ENCODE measurements at places on chromosomes 1 and 21.

DNA sequence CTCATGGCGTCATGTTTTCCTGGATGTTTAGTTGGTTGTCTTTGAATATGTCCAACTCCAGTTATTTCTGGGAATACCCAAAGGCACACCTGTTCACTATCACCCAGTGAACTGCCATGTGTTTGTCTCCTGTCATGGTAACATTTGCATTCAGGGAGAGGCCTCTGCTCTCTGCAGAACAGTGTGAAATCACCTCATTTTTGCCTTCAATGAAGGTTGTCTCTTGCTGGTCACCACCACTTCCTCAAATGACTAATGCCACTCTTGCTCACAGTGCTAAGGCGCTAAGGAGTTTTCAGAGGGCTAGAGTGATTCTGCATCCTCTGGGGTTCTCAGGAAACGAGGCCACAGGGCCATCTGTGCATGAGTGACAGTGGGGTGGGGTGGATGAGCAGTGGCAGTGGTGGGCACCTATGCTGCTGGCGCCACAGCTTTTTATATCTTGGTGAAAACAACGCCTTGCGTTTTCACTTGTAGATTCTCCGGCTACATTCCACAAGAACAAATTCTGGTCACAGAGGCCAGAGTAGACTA lies 60.0 kb upstream of the ATP5PO start:
- H3K4me1 ChIP-seq = peaks cover 22% of the 10 kb centered on the region
- no peaks in the 10 kb centered on the region for H3K36me3 ChIP-seq
- H3K4me3 ChIP-seq = no peak overlapping the region
- DNase-seq = no peak

- no peaks in the 10 kb centered on the region for H3K36me3 ChIP-seq
- H3K4me3 ChIP-seq = no peak overlapping the region
- H3K4me1 ChIP-seq = no peaks in the 10 kb centered on the region
- H3K27me3 ChIP-seq = no peaks in the 10 kb centered on the region
- no peak for DNase-seq
- no peak overlapping the region for H3K27ac ChIP-seq
Measured at GRCh38 chr1:93522721-93523120, 74.8 kb downstream of the FNBP1L start.

DNA sequence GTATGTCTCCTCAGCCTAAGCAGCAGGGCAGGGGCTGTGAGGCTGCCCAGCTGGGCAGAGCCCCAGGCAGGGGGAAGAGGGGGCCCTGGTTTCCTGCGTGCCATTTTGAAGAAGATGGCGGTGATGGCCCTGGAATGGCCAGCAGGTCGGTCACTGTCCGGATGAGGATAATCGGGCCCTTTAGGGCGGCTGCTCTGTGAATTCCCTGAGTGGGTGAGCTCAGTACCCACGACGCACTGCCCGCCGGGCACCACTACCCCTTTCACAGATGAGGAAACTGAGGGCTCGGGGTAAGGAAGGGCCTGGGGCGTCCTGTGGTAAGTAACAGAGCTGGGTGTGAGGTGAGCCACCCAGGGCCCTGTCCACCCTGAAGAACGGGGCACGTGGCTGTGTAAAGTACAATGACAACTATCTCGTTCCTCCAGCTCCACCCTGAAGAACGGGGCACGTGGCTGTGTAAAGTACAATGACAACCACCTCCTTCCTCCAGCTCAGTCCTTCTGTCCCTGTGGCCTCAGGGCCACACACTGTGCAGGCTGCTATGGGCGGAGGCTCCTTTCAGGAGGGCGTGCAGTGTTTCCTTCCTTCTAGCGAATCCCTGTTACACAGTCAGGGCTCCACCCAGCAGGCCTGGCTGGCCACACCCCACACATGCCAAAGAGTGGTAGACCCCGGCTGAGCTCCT lies 23.2 kb downstream of the ITGB2 start:
- H3K27me3 ChIP-seq = no peaks in the 10 kb centered on the region

DNA sequence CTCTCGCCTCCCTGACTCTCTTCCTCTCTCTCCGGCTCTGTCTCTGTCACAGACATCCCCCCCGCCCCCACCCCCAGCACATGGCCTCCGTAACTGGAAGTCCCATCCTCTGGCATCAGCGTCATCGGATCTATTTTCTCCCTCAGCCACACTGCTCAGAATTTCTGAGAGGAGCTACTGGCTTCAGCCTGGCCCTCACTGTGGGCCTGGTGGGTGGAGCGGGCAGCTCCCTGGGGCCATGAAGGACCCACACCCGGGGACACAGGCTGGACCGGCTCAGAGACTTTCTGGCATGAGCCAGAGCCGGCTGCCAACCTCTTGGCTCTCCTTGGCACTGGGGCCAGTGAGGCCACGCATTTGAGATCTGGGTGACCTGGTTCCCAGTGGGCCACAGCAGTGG lies 61.2 kb upstream of the CASZ1 start:
- H3K27ac ChIP-seq = no peak overlapping the region
- no peaks in the 10 kb centered on the region for H3K36me3 ChIP-seq
- H3K4me3 ChIP-seq = no peak overlapping the region
- peak; percentile 49 for DNase-seq
- H3K27me3 ChIP-seq = no peaks in the 10 kb centered on the region

- H3K27me3 ChIP-seq = no peaks in the 10 kb centered on the region
- H3K36me3 ChIP-seq = no peaks in the 10 kb centered on the region
- H3K4me3 ChIP-seq = no peak overlapping the region
- no peak overlapping the region for H3K27ac ChIP-seq
- DNase-seq = no peak
Measured at GRCh38 chr1:8989821-8990220, 36.4 kb downstream of the SLC2A7 start.

GRCh38 chr1:196577386-196577785 lies 30.9 kb downstream of the KCNT2 start:
- H3K4me1 ChIP-seq = no peaks in the 10 kb centered on the region
- no peak overlapping the region for H3K27ac ChIP-seq
- H3K4me3 ChIP-seq = no peak overlapping the region

DNA sequence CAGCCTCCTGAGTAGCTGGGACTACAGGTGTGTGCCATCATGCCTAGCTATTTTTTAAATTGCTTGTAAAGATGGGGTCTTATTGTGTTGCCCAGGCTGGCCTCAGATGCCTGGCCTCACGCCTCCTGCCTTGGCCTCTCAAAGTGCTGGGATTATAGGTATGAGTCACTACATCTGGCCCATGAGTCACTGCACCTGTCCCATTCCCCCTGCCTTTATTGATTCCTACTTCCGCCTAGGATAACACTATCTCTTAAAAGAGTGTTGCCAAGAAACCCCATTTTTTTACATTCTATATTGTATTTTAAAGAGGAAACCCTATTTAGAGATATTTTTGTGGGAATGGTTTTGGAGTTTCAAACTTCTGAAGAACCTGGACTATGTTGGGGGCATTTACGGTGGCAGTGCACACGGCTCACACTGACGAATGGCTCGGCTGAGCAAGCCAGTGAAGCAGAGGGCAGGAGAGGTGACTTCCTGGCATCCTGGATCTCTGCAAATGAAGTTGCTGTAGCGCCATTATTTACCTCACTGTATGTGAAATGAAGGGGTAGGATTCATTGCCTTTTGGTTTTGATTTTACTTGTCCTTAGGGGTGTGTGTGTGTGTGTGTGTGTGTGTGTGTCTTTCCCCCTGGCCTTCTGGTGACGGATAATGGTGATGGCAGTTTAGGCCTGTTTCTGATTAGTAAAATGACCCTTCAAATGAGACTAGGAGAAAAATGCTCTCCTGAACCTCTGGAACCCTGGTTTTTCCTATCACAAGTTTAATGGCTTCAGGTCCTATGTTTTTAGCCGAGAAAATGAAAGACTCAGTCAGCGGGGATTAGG lies 22.5 kb downstream of the KIF26B start:
- DNase-seq = no peak
- H3K4me3 ChIP-seq = no peak overlapping the region
- H3K36me3 ChIP-seq = no peaks in the 10 kb centered on the region
- no peaks in the 10 kb centered on the region for H3K27me3 ChIP-seq
- no peaks in the 10 kb centered on the region for H3K4me1 ChIP-seq
- no peak overlapping the region for H3K27ac ChIP-seq
